Activated B cell treated with CpG ODN at 0.5 μM for 24 hours (primary cell): ENCODE measurements at places on chromosomes 6 and 20. TPM values are rescaled to one million over a fixed set of nuclear protein-coding genes. Genes with fewer than 3 reads are reported as not detected.

GRCh38 chr6:42958125-42958524 is 2.4 kb upstream of the GNMT start:
- no peak for DNase-seq

DNA sequence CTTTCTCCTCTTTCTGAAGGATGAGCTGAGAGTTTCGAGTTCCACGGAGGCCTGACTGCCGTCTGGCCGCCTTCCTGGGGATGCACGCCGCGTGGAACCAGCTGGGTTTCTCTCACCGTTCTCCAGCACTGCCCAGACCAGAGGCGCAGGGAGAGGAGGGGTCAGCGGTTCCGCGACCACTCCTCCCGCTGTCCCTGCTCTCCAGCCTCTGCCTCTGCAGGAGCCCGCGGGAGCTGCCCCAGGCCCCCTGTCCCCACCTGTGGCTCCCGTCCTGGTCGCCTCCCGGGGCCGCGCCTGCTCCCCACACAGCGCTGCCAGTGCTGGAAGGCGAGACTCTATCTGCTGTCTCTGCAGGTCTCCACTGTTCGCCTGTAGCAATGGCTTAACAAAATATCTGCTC is 106.8 kb upstream of the AFDN start:
- DNase-seq, result no peak

GRCh38 chr20:59006864-59007664 is at the start of gene CTSZ:
Gene CTSZ, minus strand, starts transcription at chr20:59007254. Its CDS starts 126 bp downstream, at chr20:59007128.
- DNase-seq, result peak; percentile 65

Gene SLPI
- total RNA-seq, result not detected in 2 replicates

Gene SLC52A3
- not detected in 2 replicates for total RNA-seq

Gene PPP2R5D
- total RNA-seq, result 26.7 and 26.8 TPM in 2 replicates

Gene PRPF6
- 75.7 and 75.8 TPM in 2 replicates for total RNA-seq
